Activated naive CD4-positive, alpha-beta T cell (primary cell): ENCODE measurements at places on chromosomes 5 and 9.

GRCh38 chr5:125093776-125094175 lies 347.3 kb upstream of the ZNF608 start:
- no peak for DNase-seq

GRCh38 chr5:19874811-19875210 lies 113.2 kb downstream of the CDH18 start:
- DNase-seq, result no peak

GRCh38 chr5:169223595-169223953 lies 77.4 kb downstream of the SLIT3 start:
- no peak for DNase-seq

- no peak for DNase-seq
These were observed 205.6 kb upstream of the CLINT1 start for GRCh38 chr5:158064334-158065123.

GRCh38 chr5:59209758-59210359 lies 627.0 kb downstream of the RAB3C start:
- DNase-seq, result no peak

DNA sequence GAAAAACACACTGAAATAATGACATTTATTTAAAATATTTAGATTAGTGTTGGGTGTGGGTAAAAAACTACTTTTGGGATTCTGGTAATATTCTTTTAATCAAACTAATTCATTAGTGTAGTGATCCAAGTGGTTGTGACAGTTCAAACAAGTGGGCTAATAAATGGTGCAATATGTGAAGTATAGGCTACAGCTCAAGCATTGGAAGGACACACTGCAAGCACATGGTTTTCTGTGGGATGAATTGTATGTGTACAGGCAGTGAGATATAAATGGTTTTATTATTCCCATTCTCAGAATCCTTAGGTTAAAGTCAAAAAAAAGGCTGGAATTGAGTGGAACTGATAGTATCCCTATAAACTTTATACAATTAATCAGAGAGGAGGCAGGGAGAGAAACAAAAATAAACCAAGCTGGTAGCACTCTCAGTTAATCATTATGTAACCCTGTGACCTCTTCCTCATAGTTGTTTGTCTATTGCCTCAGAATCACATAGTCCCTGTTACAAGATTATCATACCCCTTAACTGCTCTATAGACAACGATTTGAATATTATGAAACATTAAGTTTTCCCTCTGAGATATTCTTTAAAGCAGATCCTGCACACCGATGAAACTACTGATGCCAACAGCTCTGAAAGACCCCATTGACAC lies 1755.4 kb upstream of the ACO1 start:
- DNase-seq, result no peak

- no peak for DNase-seq
These were observed 69.6 kb upstream of the TGFBR1 start for GRCh38 chr9:99035313-99035712.

- no peak for DNase-seq
These were observed 652.6 kb downstream of the CCDC171 start for GRCh38 chr9:16205455-16205854.

DNA sequence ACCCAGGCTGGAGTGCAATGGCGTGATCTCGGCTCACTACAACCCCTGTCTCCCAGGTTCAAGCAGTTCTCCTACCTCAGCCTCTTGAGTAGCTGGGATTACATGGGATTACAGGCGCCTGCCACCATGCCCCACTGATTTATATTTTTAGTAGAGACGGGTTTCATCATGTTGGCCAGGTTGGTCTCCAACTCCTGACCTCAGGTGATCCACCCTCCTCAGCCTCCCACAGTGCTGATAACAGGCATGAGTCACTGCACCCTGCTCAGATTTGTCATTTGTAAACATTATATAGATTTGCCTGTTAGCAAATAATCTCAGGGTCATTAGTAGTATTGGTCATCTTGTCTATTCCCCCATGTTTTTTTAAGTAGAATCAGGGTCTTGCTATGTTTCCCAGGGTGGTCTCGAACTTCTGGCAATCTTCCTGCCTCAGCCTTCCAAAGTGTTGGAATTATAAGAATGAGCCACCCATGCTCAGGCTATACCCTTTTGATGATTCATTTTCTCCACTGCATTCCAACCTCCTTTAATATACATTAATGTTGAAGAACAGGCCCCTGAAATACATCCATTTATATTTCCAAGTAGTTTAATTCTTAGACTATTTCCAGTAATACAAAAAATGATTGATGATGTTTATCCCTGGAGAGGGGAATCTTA lies 17.3 kb downstream of the CENPH start:
- no peak for DNase-seq
